ENCODE measurements at places on chromosomes 13 and 19.

GRCh38 chr13:114203536-114203935 lies 24.5 kb downstream of the CFAP97D2 start:
- no peak for DNase-seq

DNA sequence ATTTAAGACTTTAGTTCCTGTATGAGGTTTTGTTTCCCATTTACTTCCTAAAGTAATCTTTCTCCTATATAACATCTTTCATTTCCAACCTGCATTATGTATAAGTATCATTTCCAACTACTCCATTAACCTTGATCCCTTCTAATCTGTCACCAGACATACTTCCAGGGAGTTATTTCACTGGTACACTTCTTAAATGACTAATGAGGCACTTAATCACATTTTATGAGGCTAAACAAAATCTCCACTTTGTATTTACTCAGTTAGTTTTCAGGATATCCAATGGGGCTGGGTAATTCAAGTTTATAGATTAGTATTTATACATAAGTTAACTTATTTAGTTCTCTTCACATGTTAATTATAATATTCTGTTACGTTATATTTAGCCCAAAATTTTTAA lies 634.7 kb downstream of the PCDH17 start:
- DNase-seq, result no peak

GRCh38 chr13:110528911-110529310 lies 32.6 kb downstream of the RAB20 start:
- DNase-seq, result no peak

DNA sequence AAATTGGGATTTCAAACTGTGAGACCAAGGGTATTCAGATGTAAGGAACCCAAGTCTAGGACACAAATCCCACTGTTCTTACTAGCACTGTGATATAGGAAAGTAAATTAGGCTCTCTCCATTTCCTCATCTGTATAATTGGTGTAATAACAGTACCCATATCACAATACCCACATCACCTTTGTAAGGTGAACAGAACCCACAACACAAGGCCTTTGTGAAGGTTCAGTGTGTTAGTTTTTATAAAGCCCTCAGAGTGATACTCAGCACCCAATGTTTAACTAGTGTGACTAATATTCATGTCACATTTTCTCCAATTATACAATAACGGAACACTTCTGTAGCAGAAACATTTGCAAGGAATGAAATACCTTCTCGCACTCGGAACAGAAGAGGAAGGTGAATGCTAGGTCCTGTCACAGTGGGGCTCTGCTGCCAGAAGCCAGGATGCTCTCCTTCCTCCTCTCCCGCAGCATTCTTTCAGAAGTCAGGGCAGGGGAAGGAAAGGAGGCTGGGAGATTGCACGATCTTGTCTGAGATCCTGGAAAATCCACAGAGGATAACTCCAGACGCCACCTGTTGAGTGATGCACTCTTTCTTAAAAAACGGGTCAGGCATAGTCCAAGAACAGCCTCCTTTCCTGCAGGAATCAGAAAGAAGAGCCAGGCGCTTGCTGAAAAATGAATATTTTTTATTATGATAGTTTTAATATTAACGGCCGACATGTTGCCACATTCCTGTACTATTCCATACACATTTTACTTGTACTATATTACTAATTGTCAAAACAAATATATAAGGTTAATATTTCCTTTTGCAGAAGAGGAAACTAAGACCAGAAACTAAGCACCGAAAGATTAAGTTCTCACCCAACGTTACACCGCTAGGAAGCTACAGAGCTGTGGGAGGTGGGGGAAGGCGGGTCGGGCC lies 762 bp downstream of the ZNF45 start:
- no peak for DNase-seq

GRCh38 chr19:54141356-54141755 lies 3.8 kb downstream of the CNOT3 start:
- no peak for DNase-seq

GRCh38 chr19:37362733-37363132 lies 8.2 kb upstream of the ZNF527 start:
- DNase-seq, result no peak

DNA sequence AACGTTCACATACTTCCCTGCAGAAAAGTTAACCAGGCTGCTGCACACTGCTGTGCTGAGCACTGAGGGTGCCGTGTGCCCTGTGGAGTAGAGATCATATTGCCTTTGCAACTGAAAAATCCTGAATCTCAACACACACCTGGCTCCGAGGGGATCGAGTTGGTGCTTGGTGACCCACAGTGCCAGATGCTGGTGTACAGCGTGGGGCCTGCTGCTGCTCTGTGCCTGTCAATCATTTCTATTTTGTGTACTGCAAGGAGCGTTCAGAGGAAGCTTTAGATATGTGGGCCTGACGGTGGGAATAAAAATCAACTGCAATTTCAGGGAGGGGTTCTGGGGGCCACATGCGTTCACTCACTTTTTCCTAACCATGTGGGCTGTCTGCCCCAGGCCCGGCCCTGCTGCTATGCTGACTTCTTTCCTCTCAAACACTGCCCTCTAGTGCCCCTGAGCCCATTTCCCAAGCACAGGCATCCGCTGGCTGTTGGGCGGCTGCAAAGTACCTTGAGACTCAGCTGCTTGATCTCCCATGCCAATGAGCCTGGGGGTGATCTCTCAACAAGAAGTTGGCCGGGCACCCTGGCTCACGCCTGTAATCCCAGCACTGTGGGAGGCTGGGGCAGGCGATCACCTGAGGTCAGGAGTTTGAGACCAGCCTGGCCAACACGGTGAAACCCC lies 9.7 kb upstream of the LENG8 start:
- no peak for DNase-seq

GRCh38 chr13:113998781-113999617 lies 25.1 kb upstream of the C13orf46 start:
- DNase-seq, result no peak

- no peak for DNase-seq
Measured at GRCh38 chr13:84910423-84910822, 888.8 kb downstream of the SLITRK6 start.

GRCh38 chr13:66305961-66306617 lies 924.0 kb downstream of the PCDH9 start:
- no peak for DNase-seq

GRCh38 chr13:36710396-36710795 lies 36.6 kb downstream of the SERTM1 start:
- no peak for DNase-seq

DNA sequence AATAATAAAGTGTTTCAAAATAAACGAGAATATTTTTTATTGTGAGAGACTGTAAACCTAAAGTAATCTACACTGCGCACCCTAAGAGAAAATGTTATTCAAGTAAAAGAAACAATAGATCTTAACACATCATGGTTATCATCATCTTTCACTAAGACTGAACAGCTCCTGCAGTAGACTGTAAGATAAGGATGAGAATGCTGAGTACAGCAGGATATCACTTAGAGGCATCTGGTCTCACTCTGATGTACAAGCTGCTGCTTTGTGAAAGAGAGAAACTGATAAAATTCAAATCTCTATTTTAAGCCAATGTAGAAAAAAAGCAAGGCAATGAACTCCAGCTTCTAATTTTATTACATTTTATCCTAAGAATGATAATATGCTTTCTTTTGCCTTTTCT lies 261.7 kb upstream of the HTR2A start:
- no peak for DNase-seq

- DNase-seq, result no peak
Measured at GRCh38 chr19:4368128-4368820, 24.9 kb downstream of the MPND start.
